GM23338 (cell line): ENCODE measurements at places on chromosomes 5 and 9. TPM values are rescaled to one million over a fixed set of nuclear protein-coding genes. Genes with fewer than 3 reads are reported as not detected.

DNA sequence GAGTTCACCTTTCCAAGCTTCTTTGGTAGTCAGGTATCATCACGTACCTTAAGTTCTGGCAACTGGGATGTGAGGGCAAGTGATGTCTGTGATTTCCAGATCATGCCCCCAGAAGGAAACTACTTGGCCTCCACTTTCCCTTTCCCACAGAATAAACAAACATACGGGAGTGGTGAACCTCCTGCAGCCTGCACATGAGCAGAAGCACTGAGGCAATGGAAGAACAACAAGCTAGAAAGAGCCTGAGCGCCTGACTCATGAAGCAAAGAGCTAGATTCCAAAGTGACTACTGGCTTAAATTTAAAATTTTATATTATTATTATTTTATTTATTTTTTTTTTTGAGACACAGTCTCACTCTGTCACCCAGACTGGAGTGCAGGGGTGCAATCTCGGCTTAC lies 35.0 kb downstream of the ARL15 start:
- H3K27ac ChIP-seq, result no peak overlapping the region
- no peaks in the 10 kb centered on the region for H3K36me3 ChIP-seq
- peaks cover 11% of the 10 kb centered on the region for H3K4me1 ChIP-seq

GRCh38 chr5:127074466-127074865 lies 1.2 kb upstream of the C5orf63 start:
- no peak overlapping the region for H3K27ac ChIP-seq
- no peaks in the 10 kb centered on the region for H3K27me3 ChIP-seq
- H3K4me1 ChIP-seq, result peaks cover 67% of the 10 kb centered on the region
- no peak overlapping the region for H3K4me3 ChIP-seq
- DNase-seq, result no peak

The PCDHB7 gene
- 0.33 and 0.48 TPM in 2 replicates for polyA plus RNA-seq

The AMBP gene
- polyA plus RNA-seq, result 1.6 and 2.0 TPM in 2 replicates

DNA sequence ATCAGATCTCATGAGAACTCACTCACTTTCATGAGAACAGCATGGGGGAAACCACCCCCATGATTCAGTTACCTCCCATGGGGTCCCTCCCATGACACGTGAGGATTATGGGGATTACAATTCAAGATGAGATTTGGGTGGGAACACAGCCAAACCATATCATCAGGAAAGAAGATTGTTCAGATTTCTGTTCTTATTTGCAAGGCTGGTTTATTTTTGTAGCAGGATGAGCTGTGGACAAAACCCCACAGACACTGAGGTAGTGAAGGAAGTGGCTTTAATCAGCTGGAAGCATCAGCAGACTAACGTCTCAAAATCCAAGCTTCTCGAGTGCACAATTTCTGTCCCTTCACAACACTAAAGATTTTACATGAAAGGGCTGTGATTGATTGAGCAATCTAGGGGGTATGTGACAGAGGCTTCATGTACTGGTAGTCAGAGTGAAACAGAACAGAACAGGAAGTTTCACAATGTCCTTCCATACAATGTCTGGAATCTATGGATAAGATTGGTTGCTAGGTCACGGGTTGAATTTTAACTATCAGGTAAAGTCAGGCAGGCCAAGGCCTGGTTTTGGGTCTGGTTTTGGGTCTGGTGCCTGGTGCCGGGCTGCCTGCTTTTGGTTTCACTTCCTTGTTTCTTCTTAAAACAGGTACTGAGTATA lies 91.3 kb upstream of the ZNF366 start:
- H3K4me1 ChIP-seq, result 0 out of 2 replicates have a peak, but pooled peaks cover 4% of the 10 kb centered on the region
- no peak for DNase-seq
- H3K4me3 ChIP-seq, result no peak overlapping the region
- H3K27ac ChIP-seq, result no peak overlapping the region

The ANKRD31 gene
- polyA plus RNA-seq, result 0.18 and 0.30 TPM in 2 replicates

The SHISAL2B gene
- 21.1 and 24.4 TPM in 2 replicates for polyA plus RNA-seq

GRCh38 chr9:79812507-79813257 lies 240.9 kb downstream of the TLE4 start:
- no peak overlapping the region for H3K4me3 ChIP-seq
- peak; percentile 15 for DNase-seq
- H3K27ac ChIP-seq, result peak overlapping the region; percentile 35; the same call in 1 of the 2 replicates
- no peaks in the 10 kb centered on the region for H3K36me3 ChIP-seq
- peaks cover 46% of the 10 kb centered on the region for H3K4me1 ChIP-seq

- H3K36me3 ChIP-seq, result no peaks in the 10 kb centered on the region
- no peak overlapping the region for H3K27ac ChIP-seq
- H3K27me3 ChIP-seq, result no peaks in the 10 kb centered on the region
These were observed 1200.6 kb upstream of the NUDT12 start for GRCh38 chr5:104763216-104763615.

- H3K4me1 ChIP-seq, result no peaks in the 10 kb centered on the region
- no peak overlapping the region for H3K27ac ChIP-seq
- H3K36me3 ChIP-seq, result no peaks in the 10 kb centered on the region
- H3K27me3 ChIP-seq, result no peaks in the 10 kb centered on the region
- H3K4me3 ChIP-seq, result no peak overlapping the region
These were observed 480.8 kb downstream of the SPATA31A7 start for GRCh38 chr9:61670616-61671015.

DNA sequence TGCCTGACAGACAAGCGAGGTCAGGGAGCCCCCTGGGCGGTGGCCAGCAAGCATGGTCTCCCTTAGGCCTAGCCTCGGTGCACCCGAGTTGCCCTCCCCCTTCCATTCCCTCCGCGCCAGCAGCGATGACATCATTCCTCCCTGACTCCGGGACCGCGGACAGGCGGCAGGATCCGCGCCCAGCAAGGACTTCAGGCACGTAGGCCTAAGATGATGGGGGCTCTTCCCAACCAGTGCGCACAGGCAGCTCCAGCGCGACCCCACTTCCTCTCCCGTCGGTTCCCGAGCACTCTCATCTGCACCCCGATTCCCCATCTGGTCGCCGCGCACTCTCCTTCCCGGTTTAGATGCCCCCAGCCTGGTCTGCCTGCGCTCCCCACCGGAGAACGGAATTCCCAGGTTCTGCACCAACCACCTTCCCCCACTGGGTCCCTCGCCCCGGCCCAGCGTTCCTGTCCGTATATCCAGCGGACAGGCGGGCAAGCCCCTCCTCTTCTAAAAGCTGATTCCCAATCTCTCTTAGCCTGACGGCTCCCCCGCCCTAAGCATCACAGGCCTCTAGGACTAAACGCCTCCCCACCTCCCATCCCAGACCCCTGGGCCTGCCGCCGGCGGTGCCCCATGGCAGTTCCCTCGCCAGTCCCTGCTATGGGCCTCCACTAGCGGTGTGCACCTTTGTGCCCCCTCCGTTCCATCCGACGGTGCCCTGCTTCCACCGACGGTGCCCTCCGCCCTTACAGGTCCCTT lies 931 bp downstream of the FAM219A start:
- no peak overlapping the region for H3K27ac ChIP-seq
- peak; percentile 80 for DNase-seq
- peak overlapping the region; percentile 88 for H3K4me3 ChIP-seq
- H3K4me1 ChIP-seq, result peaks cover 7% of the 10 kb centered on the region
- no peaks in the 10 kb centered on the region for H3K36me3 ChIP-seq
- peaks cover 21% of the 10 kb centered on the region for H3K27me3 ChIP-seq

- no peaks in the 10 kb centered on the region for H3K27me3 ChIP-seq
- no peak overlapping the region for H3K4me3 ChIP-seq
- H3K27ac ChIP-seq, result no peak overlapping the region
- DNase-seq, result no peak
- no peaks in the 10 kb centered on the region for H3K36me3 ChIP-seq
These were observed 6.2 kb upstream of the TMEM141 start for GRCh38 chr9:136784997-136785361.

GRCh38 chr5:54007827-54008777 lies 302.3 kb downstream of the ARL15 start:
- DNase-seq, result no peak
- peaks cover 32% of the 10 kb centered on the region for H3K4me1 ChIP-seq
- no peaks in the 10 kb centered on the region for H3K36me3 ChIP-seq
- no peaks in the 10 kb centered on the region for H3K27me3 ChIP-seq

The EGFL7 gene
- 38.2 and 44.4 TPM in 2 replicates for polyA plus RNA-seq

DNA sequence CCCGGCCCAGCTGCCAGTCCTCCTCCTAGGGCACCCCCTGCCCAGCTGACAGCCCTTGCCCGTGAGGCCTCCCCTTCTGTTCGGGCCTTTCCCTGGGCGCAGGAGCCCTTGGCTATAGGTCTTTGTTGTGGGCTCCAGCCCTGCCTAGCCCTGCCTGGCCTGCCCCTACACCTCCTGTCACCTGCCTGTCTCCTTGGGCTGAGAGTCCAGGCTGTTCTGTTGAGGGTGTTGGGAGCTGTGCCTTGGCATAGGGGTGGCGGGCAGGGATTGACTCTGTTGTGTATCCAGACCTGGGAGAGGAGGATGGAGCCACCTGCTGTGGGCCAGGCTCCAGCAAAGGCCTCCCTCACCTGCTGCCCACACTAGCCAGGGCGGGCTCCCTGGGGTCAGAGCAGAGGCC lies 11.6 kb downstream of the FCN2 start:
- no peak overlapping the region for H3K4me3 ChIP-seq
- H3K27ac ChIP-seq, result no peak overlapping the region
- H3K27me3 ChIP-seq, result no peaks in the 10 kb centered on the region
- no peak for DNase-seq
- H3K36me3 ChIP-seq, result no peaks in the 10 kb centered on the region

The PIP5K1B gene
- 1.3 and 2.1 TPM in 2 replicates for polyA plus RNA-seq

The SLF1 gene
- 34.8 and 43.8 TPM in 2 replicates for polyA plus RNA-seq

- H3K27ac ChIP-seq, result no peak overlapping the region
- H3K27me3 ChIP-seq, result no peaks in the 10 kb centered on the region
- H3K36me3 ChIP-seq, result no peaks in the 10 kb centered on the region
- H3K4me1 ChIP-seq, result peaks cover 5% of the 10 kb centered on the region; the same call in 1 of the 2 replicates
These were observed 1.9 kb downstream of the ALDH1A1 start for GRCh38 chr9:72950875-72951442.

DNA sequence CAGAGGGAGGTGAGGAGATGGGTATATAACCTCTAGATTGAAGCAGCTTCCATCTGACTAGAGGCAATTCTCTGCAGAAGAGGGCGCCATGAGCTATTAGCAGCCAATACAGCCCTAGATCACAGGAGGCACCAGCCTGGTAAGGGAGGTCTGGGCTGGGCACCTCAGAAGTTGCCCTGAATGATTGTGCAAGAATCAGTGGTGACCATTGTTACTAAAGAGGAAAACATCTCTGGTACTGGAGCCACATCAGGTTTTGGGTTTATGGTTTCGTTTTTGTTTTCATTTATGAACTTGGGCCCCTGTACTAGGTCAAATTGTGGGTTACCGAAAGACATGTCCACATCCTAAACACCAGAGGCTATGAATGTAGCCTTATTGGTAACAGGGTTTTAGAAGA lies 342.0 kb downstream of the MLLT3 start:
- H3K4me1 ChIP-seq, result peaks cover 8% of the 10 kb centered on the region
- peaks cover 16% of the 10 kb centered on the region for H3K36me3 ChIP-seq
- no peak overlapping the region for H3K27ac ChIP-seq
- H3K4me3 ChIP-seq, result no peak overlapping the region
- DNase-seq, result peak; percentile 24
- no peaks in the 10 kb centered on the region for H3K27me3 ChIP-seq

DNA sequence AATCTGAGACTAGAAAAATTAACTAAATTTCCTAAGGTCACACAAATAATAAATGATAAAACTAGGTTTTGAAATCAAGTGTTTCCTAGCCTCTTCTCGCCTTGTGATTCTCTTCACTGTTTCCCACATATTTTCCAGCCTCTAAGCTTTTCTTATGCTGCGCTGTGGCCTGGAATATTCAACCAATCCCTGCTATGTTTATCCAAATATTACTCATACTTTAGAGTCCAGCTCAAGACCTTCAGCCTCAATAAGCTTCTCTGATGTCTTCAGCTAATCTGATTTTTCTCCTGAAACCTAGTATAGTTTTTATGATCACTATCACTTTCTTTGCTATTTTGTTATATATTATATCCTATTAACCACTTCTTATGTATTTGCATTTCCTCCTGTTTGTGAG lies 303.1 kb upstream of the CDH6 start:
- no peaks in the 10 kb centered on the region for H3K36me3 ChIP-seq
- H3K27me3 ChIP-seq, result no peaks in the 10 kb centered on the region
- DNase-seq, result no peak
- no peak overlapping the region for H3K27ac ChIP-seq
- H3K4me3 ChIP-seq, result no peak overlapping the region
